DMS153 (cell line): ENCODE measurements at places on chromosomes 11 and 22.

DNA sequence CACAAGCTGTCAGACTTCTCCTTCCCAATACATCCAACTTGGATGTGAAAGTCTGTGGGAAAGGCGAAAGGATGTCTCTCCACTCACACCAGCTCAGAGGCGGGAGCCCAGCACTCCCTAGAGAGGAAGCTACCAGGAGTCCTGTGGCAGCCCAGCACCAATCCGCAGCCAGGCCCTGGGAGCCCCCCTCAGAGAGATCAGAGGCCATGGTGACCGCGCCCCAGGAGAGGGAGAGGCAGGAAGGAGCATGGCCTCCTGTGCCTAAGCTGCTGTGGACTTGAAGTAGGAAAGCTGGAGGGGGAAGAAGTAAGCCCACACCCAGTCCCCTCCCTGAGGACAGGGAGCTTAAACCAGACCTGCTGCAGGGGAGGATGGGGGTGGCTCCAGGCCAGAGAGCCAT is 24.4 kb upstream of the IGSF9B start:
- DNase-seq, result no peak

DNA sequence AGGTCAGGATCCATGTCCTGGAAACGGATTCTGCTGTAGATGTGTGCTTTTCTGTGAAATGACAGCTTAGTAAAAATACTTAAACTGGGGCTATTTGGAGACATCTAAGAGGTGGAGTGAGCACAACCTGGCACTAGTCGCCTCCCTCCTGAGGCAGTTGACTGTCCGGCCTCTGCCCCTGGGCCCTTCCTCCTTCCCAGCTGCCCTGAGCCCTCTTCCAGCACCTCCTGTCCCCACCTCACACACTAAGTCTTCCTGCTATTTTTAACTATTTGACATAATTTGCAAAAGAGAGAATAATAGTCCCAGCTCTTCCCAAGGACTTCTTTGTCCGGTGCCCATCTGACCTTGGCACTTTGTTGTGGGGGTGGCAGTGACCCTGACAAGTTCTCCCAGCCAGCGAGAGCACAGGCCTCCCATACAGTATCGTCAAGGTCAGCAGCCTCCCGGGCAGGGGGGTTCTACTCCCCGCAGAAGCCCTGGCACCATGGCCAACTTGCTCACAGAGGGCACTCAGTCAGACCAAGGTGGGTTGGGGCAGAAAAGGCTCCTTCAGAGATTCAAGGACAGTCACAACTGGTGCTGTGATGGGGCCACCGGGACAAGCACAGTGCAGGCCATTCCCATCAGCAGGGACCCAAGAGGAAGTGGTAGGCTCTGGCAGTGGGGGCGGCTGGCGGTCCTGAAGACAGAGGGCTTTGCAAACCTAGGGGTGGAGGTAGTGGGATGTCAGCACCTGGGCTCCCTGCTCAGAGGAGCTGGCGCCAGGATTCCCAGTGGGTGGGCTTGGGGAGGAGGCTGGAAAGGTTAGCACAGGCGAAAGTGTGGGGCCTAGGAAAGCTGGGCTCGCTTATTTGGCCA is 5.5 kb upstream of the NEAT1 start:
- DNase-seq, result no peak

DNA sequence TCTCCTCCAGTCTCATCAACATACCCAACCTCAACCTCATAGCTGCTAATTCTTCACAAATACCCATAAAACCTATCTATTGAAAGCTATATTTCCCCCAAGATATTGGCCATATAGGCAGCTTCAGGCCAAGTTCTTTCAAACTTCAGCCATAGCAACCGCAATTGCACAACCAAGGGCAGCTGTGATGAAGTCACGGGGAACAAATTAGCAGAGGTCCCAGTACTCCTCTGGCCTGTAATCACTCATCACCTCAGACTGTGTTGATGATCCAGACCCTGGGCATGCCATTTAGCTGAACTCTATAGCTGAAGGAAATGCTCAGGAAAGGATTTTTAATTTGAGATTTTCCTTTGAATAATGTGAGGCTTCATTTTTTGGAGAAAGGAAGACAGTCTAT is 84.1 kb downstream of the SLC1A2 start:
- no peak for DNase-seq

- DNase-seq, result no peak
These were observed 36.1 kb upstream of the FZD4 start for GRCh38 chr11:86991341-86991740.

DNA sequence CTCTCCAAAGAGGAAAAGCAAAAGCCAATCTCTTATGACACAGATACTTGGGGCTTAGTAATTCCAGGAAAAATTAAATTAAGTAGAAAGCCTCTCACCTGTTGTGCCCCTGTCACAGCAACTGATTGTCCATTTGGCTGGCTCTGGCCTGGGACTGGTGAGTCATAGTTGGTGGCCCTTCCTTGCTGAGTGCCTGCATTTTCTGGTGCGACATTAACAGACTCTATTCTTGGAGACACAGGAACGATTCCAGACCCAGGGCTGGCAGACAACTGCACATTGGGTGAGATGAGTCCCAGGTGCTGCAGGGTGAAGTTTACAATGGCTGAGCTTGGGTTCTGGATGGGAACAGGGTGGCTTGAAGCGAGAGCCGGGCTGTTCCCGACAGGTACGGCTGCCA is 15.6 kb downstream of the E2F8 start:
- no peak for DNase-seq

- DNase-seq, result no peak
These were observed 3.1 kb upstream of the ADM start for GRCh38 chr11:10301656-10302358.

DNA sequence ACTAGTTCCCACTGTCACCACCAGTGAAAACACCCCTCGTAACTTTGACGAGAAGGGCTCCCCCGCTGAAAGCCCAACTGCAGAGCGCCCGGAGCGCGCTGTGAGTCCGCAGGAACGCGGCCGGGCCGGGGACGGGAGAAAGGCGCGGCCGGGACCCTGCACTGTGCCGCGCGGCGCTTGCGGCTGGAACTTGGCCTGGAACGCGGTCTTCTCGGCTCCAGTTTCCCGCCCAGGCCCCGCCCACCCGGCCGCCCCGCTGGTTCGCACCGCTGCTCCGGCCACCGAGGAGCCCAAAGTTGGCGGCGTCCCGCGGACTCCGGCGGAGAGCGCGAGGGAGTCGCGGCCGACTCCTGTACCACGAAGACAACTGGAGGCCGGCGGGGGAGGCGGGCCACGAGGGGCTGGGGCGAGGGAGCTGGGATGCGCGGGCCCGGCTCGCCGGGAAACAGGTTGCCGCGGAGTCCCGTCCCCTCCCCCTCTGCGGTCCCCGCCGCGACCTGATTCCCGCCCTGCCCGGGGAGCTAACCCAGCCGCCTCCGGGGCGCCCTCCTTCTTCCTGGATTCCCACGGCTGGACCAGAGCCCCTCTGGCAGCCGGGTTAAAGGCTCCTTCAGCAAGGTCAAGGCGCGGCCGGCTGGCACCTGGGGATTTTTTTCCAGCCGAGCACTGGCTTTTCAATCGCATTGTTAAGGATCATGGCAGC is 3.4 kb downstream of the TENM4 start:
- DNase-seq, result no peak

GRCh38 chr11:119315131-119316015 is 1.6 kb downstream of the MCAM start:
- peak; percentile 41 for DNase-seq

- no peak for DNase-seq
These were observed 87.8 kb downstream of the CEP164 start for GRCh38 chr11:117415358-117415896.

- no peak for DNase-seq
These were observed 25.5 kb downstream of the UBASH3B start for GRCh38 chr11:122681070-122681469.

DNA sequence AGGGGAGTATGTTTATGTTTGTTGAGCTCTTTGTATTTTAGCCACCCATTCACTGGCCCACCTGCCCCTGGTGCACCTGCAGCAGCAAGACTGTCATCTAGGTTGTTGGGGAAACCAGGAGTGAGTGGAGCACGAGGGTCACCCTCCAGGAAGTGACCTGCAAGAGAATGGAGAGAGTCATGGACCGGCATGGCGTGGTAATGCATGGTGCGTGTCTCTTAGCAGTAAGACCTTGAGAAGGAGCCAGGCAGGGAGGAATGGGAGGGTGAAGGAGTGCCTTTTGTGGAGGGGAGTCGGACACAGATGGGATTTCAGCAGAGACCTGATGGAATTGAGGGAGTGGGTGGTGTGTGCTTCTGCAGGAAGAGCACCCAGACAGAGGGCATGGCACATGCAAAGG is 37.9 kb downstream of the KCNQ1 start:
- peak; percentile 67 for DNase-seq

- DNase-seq, result no peak
These were observed 233.0 kb downstream of the DDX10 start for GRCh38 chr11:108897916-108898315.

DNA sequence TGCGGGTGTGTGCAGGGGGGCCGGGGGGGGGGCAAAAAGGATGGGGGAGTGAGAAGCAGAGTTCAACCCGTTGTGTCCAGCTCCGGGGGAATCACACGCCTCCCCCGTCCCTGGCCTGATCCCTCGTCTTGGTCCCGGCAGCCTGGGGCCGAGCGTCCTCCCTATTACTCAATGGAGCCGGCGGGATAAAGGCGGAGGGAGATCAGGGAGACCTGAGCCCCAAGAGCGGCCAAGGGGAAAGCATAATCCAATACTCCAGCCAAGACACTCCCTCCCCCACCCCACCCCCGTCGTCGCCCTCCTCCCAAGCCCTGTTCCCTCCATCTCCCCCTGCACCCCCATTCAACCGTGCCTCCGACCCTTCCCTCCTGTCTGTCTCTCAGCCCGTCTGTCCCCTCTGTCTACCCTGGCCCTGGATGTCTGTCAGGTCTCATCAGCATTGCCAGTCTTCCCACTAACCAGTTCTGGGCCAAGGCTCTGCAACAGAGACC is 2.6 kb downstream of the PHOX2A start:
- no peak for DNase-seq

- no peak for DNase-seq
These were observed 2.9 kb upstream of the FBLN1 start for GRCh38 chr22:45499746-45500145.

DNA sequence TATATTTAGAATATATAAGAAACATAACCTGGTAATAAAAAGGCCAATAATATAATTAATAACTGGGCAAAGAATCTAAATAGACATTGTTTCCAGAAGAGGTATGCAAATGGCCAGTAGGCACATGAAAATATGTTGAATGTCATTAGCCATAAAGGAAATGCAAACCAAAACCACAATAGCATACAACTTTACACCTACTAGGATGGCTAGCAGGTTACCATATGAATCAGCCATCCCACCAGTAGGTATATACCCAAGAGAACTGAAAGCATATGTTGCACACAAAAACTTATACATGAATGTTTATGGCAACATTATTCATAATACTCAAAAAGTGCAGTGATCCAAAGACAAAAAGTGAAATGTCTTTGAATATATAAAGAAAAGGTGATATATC is 2.7 kb upstream of the OR2D2 start:
- no peak for DNase-seq

DNA sequence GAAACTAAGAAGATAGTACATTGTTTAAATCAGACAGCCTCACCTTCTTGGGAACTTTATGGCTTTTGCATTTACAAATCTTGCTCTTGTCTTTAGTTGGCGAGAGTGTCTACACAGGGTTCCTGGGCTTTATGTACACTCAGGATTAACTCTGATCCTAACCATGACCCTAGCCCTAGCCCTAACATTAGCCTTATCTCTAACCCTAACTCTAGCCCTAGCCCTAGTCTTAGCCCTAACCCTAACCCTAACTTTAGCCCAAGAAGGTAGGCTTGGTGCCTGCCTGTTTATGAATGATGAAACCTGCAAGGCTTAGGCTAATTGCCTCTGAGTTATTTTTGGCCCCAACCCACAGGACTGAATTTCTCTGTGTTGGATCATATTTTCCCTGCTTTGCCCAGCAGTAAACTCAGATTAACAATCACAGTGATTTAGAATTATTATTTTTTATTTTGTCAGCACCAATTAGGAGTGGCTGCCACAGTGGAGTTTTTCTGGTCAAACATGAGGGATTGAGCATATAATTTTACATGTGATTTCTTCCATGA is 44.1 kb upstream of the OR9Q1 start:
- no peak for DNase-seq

GRCh38 chr11:65304613-65305012 is 10.1 kb upstream of the CDC42EP2 start:
- no peak for DNase-seq

DNA sequence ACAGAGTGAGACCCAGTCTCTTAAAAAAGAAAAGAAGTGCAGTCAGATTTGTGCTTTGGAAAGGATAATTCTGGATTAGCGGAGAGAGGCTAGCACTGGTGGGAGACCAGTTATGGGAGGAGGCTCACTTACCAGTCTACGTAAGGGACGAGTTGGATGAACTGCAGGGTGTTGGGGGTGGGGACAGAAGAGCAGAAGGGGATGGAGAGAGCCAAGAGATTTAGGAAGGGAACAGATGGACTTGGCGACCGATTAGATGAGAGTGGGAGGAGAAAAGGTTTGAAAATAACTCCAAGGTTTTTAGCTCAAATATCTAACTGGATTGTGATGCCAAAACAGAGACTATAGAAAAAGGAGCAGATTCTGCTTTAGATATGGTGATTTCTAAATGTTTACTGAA is 81.4 kb downstream of the SFI1 start:
- DNase-seq, result no peak

DNA sequence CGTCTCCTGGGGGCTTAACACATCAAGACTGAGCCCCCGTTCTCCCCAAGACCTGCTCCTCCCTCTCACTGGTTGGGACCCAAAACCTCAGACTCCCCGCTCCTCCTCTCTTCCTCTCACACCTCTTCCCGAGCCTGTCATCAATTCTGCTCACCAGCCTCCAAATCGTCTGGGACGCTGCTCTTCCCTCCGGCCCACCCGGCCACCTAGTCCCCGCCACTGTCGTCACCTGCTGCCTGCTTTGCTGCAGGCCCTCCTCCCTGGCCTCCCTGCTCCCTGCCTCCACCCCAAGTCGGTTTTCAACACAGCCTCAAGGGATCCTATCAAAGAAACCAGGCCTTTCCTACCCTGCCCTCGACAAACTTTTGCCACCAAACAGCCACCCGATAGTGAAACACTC is 3.1 kb downstream of the MFNG start:
- DNase-seq, result no peak

GRCh38 chr11:2074266-2074825 is 64.8 kb downstream of the IGF2 start:
- DNase-seq, result no peak
